ENCODE measurements at places on chromosomes 7 and 10.

DNA sequence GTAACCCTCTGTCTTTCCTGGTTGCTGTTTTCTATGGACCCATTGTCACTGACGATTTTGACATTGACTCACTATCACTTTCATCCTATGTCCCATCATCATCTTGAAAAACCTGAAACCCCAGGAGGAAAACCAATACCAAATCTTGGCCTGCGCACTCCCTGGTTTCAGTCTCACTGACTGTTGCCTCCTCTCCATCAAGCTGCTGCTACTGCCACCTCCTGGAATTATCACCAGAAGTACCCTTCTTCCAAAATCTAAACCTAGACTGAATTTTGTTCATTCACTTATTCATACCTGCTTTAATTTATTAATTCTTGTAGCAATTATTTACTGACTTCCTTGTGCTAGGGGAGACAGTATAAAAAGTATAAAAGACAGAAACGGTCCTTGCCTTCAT lies 44.5 kb upstream of the ACBD5 start:
- no peak for DNase-seq

DNA sequence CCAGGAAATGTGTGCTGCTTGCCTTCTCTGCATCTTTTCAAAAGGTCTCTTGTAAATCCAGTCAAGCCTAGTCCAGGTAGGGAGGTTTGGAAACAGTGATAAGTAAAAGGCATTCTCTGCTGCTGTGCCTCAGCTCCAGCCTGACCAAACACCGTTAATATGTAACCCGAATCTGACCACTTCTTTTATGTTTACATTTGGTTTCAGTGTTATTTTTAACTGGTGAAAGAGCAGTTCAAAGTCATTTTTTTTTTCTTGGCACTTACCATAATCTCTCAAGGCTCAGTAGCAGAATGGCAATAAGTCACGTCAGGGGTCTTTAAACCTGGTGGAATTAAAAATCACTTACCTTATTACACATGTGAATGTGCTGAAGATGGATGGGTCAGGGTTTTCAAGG lies 216.8 kb downstream of the PTEN start:
- no peak for DNase-seq

DNA sequence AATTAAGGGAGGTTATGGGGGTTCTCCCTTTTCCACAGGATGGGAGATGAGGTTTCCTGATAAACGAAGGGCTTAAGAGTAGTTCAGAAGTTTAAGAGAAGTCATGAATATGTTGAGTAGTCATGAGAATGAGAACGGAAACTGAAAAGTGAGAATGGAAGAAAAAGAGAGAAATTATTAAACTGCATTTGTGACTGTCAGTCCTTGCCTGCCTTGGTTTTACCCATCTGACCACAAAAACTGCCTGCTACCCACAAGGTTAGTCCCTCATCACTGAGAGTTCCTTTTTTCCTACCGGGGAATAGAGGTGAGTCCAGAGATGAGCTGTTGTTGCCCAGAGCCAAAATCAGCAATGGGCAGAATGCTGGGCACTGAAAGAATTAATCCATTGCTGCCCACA lies 174.1 kb upstream of the BET1 start:
- no peak for DNase-seq

DNA sequence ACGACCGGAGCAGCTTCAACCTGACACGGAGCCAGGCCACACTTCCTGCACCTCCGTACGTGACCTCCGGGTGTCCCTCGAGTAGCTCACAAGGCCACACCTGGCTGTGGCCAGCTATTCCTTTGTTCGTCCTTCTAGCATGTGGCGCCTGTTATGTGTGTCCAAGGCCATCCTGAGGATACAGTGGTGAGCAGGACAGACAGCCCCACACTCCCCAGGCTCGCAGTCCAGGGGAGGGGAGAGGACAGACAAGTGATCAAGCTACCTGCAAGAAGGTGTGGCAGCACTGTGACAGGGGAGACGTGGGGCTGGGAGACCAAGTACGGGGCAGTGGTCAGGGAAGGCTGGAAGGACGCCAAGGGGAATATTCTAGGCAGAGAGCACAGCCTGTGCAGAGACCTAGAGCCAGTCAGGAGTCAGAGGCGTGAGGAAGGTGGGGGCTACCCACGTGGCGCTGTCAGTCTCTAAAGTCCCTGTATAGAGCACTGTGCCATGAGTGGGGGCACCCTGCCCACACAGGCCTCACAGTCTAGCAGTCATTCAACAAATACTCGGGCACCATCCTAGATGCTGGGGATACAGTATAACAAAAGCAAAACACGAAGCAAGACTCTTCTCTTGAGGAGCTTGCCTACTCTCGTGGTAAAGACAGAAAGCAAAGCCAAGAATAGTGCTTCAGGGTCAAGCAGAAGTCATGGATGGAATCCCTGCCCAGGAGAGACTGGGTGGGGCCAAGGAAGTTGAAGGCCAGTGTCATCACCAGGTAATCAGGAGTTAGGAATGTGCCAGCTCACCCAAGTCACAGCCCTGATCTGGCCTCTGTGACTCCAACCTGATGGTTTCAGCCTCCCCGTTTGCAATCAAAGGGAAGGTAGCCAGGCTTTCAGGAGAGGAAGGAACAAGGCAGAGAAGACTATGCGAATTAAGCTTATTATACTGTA lies 58.6 kb downstream of the PROSER2 start:
- no peak for DNase-seq

DNA sequence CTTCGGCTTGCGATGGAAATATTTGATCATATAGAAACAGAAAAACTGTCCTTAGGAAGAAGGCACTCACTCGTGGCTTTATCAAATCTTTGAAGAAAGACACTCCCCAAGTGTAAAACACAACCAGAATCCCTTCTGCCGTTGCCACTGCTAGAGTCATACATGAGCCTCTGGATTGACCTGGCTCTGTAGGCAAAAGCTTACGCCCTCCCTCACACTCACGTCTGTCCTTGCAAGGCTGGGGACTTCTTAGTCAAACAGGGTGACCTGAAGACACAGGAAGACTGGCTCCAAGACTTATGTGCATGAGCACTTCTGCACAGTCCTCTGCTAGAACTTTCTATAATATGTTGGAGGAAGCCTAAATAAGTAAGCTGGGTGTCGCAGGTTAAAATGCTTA lies 135.4 kb upstream of the MDFIC start:
- DNase-seq: no peak

- no peak for DNase-seq
Measured at GRCh38 chr10:16686054-16686902, 130.9 kb downstream of the RSU1 start.
